ENCODE measurements at places on chromosomes 11 and 22.

GRCh38 chr11:11735586-11735985, 106.2 kb upstream of the USP47 start:
- no peak for DNase-seq

- no peak for DNase-seq
These were observed 4.4 kb downstream of the MTMR3 start for GRCh38 chr22:29887358-29887757.

- DNase-seq: no peak
These were observed 1.4 kb downstream of the MDK start for GRCh38 chr11:46382646-46383403.

DNA sequence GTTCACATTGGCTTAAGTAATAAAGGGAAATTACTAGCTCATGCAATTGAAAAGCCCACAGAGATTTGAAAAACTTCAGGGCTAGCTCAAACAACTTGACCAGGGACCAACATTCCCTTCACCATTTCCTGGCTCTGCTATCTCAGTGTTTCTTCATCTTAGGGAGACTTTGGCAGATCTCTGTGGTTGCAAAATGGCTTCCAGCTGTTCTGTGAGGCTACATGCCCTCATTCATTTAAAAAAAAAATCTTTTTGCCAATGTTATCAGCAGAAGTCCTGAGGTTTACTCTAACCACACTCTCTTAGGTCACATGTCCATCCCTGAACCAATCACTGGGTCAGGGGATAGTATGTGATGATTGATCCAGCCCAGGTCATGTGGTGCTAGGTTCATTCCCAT, 13.9 kb upstream of the RASSF10 start:
- no peak for DNase-seq

DNA sequence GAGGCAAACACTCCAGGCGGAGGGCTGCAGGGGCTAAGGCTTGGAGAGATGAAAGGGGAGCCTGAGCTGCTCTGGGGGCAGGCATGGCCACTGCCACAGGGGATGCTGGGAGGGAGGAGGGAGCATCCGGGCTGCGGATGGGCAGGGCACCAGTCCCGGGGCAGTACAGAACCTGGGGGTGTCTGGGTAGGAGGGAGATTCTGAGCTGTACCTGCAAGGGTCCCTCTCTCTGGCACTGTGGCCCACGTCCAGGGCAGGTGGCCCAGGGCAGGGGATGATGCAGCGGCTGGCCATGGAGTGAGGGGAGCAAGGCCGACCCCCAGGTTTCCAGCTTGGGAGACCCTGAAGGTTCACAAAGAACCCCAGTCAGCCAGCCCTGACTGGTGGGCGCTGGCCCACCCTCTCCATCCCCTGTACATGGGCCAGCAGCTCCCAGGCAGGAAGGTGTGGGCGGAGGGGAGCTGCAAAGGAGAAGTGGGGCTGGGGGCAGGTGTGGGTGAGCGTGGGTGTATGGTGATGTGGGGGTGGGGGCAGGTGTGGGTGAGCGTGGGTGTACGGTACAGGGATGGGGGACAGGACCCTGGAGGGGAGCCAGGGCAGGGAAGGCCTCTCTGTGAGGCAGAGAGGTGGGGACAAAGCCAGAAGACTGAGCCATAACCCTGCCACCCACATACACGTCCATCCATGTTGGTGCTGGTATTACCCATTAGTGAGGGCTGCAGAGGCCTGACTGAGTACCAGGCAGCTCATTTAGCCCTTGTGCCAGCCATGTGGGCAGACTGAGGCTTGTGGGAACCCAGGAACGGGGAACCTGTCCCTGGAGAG, 2.2 kb upstream of the TNFRSF13C start:
- no peak for DNase-seq

All from stimulated activated CD8-positive, alpha-beta memory T cell treated with anti-CD3 and anti-CD28 coated beads, Interleukin-4, amount 100 ng/mL, for 1 hour (primary cell).